Fibroblast of skin of right biceps (primary cell): ENCODE measurements at places on chromosomes 16 and 17.

DNA sequence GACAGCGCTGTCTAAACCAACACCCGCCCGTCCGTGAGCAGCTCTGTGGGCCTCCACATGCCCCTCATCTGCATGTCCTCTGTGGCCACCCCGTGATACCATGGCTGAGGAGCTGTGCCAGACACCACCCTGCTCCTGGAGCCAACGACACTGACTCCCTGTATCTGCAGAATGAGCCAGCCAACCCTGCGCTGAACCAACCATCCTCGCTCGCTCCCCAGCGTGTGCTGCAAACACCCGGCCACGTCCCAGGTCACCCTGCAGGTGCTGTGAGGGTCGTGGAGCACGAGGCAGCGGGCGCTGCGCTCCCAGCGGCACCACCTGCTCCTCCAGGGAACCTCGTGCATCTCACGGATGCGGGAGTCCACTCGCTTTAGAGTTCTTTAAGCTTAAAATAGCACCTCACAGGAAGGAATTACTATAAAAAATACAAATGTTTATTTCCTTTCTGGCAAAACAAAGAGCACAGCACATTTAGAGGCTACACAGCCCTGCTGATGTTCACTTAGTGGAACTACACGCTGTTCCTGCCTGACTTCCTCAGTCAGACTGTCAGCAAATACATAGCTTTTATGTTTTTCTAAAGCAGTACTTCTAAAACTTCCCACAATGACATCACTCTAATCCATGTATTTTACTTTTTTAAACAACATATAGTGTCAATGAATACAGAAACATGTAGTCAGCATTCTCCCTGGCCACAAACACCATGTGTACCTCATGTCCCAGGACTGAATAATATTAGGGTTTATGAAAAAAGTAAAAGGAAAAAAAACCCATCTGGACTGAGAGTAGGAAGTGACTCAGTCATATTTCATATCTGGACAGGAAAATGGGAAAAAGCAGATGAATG is 43.5 kb downstream of the MAP1LC3B start:
- peak; percentile 88 for DNase-seq

- peak; percentile 94 for DNase-seq
Measured at GRCh38 chr16:10172848-10173655, 9.2 kb downstream of the GRIN2A start.

DNA sequence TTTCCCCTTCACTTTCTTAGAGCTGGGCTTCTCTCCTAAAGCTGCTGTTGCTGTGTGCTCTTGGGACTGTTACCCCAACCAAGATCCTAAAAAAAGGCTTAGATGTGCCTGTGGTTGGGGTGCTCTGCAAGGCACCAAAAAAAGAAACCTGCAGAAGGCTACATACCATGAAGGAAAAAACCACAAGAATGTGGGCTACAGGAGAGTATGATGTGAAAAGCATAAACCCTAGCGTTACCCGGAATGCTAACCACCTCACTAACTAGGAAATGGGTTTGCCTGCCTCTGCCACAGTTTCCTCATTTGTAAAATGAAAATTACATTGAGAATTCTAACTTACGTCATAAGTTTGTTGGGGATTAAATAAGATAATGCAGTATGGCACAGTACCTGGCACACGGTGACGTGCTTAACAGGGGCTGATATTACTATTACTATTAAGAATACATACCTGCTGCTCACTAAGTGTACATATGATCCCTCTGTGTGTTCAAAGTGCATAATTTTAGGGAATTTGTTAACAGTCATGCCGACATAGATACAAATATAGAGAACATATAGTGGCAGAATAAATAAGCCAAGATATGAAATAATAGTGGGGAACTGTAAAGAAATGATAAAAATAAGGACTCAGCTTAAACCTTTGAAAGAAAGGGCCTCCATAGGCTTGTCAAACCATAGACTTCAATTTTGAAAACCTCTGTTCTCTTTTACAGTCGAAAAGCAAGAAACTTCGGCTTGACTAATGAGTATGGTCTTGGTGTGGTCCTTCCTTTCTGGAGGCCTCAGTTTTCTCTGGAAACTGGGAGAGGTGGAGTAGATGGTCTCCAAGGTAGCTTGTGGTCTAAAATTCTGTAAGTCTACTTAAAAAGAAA is 177.8 kb upstream of the TBX2 start:
- DNase-seq: peak; percentile 46

GRCh38 chr17:29210879-29211278 is 30.7 kb upstream of the MYO18A start:
- DNase-seq: no peak

- DNase-seq: no peak
Measured at GRCh38 chr17:39016193-39017153, 49.3 kb upstream of the FBXO47 start.

DNA sequence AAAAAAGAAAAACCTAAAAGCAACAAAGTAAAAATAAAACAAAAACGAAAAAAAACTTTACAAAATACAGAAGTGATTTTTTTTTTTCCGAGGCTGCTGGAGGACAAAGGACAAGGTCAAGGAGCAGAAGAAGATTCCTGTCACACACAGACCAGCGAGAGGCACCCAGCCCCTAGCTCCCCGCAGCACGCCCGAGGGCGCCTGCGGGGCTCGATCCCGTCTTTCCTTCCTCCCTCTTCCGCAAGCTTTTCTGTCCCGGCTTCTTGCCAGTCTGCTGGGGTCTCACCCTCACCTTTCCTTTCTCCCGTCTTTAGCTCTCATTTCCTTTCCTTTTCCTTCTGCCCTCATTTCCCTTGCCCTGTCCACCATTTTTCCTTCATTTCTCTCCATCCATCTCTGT is 66.1 kb upstream of the DNAH17 start:
- DNase-seq: no peak

DNA sequence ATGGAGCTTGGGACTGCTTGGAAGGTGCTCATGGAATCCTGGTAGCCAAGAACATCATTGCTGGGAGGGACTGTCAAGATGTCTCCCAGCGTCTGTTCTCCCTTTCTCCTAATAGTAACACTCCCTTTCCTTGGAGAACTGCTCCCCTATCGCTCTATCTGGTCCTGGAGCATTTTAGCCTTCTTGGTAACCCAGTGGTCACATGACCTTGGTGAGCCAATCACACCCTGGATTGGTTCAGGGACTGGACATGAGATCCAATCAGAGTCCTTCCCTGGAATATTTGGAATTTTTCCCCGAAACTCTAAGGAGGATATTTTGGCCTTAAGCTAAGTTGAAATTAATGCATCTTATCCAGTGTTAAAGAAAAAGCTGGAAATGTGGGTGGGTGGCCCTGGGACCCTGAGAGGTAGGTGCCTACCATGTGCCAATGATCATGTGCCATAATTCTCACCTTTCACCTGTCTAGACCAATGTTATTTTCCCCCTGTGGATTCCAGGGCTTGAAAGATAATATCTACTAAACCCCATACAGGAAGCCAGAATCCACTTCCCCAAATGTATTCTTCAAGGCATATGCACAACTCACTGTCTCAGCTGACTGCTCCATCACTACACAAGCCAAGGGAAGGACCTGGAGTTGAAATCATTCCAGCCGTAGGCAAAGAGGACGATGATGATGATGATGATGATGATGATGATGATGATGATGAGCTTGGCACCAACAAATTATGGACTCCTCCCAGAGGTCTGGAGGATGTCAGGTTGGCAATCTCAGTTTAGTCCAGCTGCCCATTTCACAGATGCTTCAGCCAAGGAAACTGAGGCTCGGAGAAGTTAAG is 193.2 kb downstream of the RAB11FIP4 start:
- DNase-seq: no peak

- DNase-seq: no peak
Measured at GRCh38 chr16:22942811-22943210, 128.8 kb downstream of the HS3ST2 start.

DNA sequence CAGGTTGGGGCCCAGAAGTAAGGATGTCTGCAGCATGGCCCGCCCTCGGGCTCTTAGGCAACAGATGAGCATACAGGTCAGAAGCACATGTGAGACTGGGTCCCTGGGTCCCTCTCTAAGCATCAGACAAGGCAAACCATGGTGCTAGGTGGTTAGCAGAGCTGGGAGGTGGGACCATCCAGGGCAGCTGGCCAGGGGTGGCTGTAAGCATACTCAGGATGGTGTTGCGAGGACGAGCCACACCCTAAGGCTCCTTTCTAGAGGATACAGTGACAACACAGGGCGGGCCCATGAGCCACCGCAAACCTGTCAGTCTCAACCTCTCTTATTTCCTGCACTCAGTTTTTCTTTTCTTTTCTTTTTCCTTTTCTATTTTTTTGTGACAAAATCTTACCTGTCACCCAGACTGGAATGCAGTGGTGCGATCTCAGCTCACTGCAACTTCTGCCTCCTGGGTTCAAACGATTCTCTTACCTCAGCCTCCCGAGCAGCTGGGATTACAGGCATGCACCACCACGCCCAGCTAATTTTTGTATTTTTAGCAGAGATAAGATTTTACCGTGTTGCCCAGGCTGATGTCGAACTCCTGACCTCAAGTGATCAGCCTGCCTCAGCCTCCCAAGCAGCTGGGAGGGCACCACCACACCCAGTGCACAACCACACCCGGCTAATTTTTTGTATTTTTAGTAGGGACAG is 3.6 kb downstream of the FA2H start:
- no peak for DNase-seq

DNA sequence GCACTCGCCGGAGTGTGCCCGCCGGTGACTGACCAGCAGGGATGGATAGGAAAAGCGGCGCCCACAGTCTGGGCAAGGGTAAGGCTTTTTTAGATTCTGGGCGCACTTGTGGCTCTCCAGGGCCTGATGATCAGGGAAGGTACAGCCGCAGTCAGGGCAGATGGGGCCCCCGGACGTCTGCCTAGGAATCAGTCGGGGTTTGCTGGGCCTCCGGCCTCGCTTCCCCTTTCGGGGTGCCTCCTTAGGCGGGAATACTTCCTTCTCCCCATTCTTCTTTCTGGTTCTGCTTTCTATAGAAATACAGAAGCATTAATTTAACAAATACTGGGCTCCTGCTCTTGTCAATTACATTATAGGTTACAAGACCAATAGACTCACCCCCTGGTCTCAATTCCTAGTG is 5.0 kb downstream of the ZNF689 start:
- DNase-seq: no peak

DNA sequence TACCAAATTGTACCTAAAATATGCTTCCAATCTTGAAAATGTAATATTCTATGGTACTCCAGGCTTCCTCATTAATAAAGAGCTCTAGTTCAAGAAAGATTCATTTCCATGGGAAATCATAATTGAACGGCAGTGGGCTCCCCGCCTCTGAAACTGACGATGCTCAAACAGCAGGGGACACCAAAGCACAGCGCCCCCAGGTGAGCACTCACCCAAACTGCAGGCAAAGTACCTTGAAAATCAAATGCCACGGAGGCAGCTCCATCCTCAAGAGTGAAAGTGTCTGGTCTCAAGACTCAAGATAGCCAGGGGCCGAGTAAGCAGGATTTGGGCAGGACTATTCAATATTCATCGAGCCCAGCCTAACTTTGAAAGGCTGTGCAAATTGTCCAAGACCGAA is 217.4 kb upstream of the TNRC6C start:
- DNase-seq: no peak

DNA sequence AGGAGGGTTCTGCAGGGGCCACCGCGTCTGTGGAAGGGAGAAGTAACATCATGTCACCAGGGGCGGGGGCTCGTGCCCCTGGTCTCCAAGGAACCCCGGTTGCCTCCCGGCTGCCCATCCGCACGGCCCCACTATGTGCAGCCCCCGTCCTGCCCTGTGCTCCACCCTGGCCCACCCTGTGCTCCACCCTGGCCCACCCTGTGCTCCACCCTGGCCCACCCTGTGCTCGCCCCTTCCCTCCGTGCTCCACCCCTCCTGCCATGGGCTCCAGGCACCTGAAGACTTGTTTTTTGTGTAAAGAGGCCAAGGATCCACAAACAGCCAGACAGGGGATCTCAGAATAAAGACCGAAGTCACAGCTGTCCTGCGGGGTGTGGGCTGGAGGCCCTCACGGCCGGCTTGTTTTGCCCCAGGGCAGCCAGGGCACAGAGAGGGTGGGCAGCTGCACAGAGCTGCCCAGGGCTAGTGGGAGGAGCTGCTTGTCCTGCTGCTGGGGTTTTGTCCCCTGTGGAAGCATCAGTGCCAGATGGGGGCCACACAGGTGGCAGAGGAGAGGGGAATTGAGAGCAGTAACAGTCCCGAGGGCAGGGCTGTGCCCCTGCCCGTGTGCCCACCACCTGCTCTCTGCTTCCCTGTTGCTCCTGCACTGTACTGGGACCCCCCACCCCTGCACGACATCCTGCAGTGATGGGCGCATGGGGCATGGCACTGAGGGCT is 147.0 kb upstream of the CIBAR2 start:
- DNase-seq: no peak

- DNase-seq: no peak
Measured at GRCh38 chr16:56984639-56985038, 4.7 kb upstream of the NLRC5 start.

GRCh38 chr16:11597235-11598095 is 10.7 kb upstream of the LITAF start:
- peak; percentile 39 for DNase-seq

DNA sequence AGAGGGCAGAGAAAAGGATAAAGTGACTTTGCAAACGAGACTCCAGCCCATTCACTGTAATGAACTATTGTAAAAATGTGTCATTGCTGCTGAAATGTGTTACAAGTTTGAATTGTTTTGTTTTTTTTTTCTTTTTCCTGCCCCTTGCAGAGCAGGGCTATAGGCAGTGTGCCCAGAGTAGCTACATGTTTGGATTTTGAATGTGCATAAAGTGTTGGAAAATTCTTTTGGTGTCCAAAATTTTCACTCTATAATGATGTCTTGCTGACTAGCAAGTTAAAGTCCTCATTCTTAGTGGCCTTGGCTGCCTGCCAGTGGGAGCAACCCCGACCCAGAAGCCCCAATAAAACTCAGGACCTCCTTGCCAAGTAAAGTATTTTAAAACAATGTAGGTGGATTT is 66.5 kb downstream of the IGF2BP1 start:
- no peak for DNase-seq

DNA sequence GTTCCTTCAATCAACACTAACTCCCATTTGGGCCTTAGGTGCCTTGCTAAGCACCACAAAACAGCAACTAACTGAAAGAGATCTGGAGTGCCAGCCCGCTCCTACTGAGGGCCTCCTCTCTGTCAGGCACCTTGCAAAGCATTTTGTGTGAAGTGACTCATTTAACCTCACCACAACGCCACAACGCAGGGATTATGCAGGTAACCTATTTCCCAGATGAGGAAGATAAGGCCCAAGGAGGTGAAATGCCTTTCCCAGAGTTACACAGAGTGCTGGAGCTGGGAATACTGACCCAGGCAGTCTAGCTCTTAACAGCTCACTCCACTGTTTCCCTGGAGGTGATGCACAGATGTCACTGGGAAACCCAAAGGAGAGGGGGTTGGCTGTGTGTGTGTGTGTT is 32.8 kb downstream of the DRC3 start:
- no peak for DNase-seq

- DNase-seq: no peak
Measured at GRCh38 chr16:1325673-1326371, 7.6 kb upstream of the BAIAP3 start.

GRCh38 chr17:8791910-8792270 is 7.3 kb downstream of the MFSD6L start:
- peak; percentile 90 for DNase-seq

GRCh38 chr17:44967907-44968224 is 237 bp downstream of the C1QL1 start:
- no peak for DNase-seq

GRCh38 chr17:7530023-7530900 is 18.6 kb upstream of the TNFSF12 start:
- no peak for DNase-seq
